Stomach (tissue), 19 donors: ENCODE measurements at places on chromosomes 12 and 14. TPM values are rescaled to one million over a fixed set of nuclear protein-coding genes. Genes with fewer than 3 reads are reported as not detected.

GRCh38 chr12:32069071-32069470, 37.6 kb upstream of the BICD1 start:
- H3K4me1 ChIP-seq = no peaks in the 10 kb centered on the region
- no peaks in the 10 kb centered on the region for H3K27me3 ChIP-seq
- no peak overlapping the region for H3K27ac ChIP-seq
- no peaks in the 10 kb centered on the region for H3K36me3 ChIP-seq

GRCh38 chr12:46084666-46085631, 94.6 kb upstream of the SCAF11 start:
- no peak for DNase-seq
- no peak overlapping the region for H3K27ac ChIP-seq
- no peaks in the 10 kb centered on the region for H3K4me1 ChIP-seq
- no peaks in the 10 kb centered on the region for H3K27me3 ChIP-seq
- H3K36me3 ChIP-seq = no peaks in the 10 kb centered on the region
- H3K4me3 ChIP-seq = no peak overlapping the region

DNA sequence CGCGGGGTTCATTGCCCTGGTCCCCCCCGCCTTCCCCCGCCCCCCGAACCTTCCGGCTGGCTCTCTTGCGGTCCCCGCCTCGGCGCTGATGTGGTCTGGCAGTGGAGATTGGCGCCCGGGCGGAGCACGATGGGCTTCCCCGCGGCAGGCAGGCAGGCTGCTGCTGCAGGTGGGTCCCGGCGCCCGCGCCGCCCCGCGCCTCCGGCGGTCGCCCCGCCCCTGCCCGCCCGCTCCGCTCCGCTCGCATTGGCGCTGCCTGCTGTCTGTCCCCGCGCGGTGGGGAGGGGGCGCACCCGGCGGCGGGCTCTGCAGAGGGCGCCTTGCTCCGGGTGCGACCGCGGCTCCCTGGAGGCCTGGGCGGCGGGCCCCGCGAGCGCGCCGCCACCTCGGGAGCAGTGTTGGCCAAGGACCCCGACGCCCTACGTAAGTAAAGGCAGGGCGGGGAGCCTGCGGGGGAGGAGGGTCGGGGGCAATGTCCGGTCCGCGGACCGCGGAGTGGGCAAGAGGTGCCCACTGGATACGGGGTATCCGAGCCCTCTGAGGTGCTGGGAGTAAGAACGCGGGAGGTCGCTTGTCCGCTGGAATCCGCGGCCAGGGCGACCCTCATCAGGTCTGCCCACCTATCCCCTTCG, at the start of gene AKAP5:
AKAP5 (plus strand) TSS at position 309 of the 632 bp plus-strand sequence. CDS start 2,896 bp downstream, outside the sequence.
- H3K27me3 ChIP-seq = no peaks in the 10 kb centered on the region
- H3K27ac ChIP-seq = peak within 1 kb of the TSS; percentile 55
- H3K4me3 ChIP-seq = peak within 1 kb of the TSS; percentile 67
- H3K4me1 ChIP-seq = peaks cover 20% of the 10 kb centered on the region

GRCh38 chr12:100827901-100828520, 33.4 kb downstream of the ANO4 start:
- no peak overlapping the region for H3K27ac ChIP-seq
- peak; percentile 20 for DNase-seq
- H3K36me3 ChIP-seq = no peaks in the 10 kb centered on the region

DNA sequence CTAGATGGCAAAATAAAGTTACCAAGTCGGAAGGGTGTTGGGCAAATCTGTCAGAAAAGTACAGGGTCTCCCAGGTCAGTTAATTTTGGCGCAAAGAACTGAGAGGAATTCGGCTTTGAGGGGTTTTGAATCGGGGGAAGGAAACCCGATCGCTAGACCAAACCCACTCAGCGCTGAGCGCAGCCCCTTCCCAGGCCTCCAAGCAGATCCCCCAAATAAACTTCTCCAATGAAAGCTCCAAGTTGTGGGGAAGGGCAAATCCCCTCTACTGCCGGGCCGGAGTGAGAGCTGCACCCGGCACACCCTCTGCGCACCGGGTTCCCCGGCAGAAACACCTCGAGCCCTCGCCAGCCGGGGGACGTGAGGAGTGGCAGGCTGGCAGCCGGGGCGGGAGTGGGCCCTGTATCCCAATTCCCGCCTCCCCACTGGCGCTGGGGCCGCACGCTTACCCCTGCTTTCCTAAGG, 441 bp downstream of the E2F7 start:
- H3K36me3 ChIP-seq = no peaks in the 10 kb centered on the region
- H3K27me3 ChIP-seq = peaks cover 14% of the 10 kb centered on the region
- peak overlapping the region; percentile 60 for H3K27ac ChIP-seq
- peak overlapping the region; percentile 75 for H3K4me3 ChIP-seq

DNA sequence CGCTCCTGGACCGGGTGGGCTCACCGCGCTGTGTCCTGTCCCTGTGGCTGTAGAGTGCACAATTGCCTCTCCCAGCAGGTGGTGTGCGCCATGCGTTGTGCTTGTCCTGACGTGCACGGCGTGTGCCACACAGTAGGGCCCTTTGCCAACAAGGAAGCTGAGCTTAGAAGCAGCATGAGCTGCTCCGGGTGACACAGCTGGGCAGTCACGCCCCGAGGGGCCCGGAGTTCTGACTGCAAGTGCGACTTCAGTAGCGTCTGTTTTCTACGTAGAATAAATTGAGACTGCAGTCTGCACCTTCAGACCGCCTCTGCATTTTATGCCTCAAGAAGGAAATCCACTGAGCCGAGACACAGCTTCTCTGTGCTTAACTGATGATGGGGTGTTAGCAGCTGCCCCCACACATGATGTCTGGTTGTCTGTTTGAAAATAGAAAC, 81.6 kb downstream of the ADGRD1 start:
- DNase-seq = no peak
- H3K4me3 ChIP-seq = no peak overlapping the region
- H3K27me3 ChIP-seq = peaks cover 5% of the 10 kb centered on the region

DNA sequence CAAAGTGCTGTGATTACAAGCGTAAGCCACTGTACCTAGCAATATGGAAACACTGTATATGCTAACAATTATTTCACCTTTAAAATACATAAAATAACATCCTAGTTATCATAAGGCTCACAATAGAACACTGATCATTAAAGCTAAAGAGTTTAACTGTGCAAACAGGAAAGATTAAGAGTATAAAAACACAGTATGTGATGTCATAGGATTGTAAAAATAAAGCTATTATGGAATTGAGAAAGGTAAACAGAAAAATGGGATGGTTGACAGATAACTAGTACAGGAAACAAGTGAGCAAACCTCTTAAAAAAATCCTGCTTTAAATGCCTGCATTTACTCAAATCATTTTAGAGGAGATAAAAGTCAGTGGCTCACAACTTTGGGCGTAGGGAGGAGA, 10.8 kb upstream of the IPO8 start:
- no peaks in the 10 kb centered on the region for H3K36me3 ChIP-seq
- H3K27me3 ChIP-seq = no peaks in the 10 kb centered on the region
- no peak overlapping the region for H3K4me3 ChIP-seq
- no peaks in the 10 kb centered on the region for H3K4me1 ChIP-seq

VRK1 gene
- total RNA-seq = 45.7 TPM

INHBC gene
- total RNA-seq = not detected

GRCh38 chr14:104396682-104397470, 182.7 kb upstream of the C14orf180 start:
- H3K4me1 ChIP-seq = peaks cover 12% of the 10 kb centered on the region
- no peak overlapping the region for H3K27ac ChIP-seq
- no peak overlapping the region for H3K4me3 ChIP-seq
- H3K36me3 ChIP-seq = no peaks in the 10 kb centered on the region
- no peaks in the 10 kb centered on the region for H3K27me3 ChIP-seq

GRCh38 chr12:101570047-101570446, 24.7 kb upstream of the MYBPC1 start:
- peaks cover 8% of the 10 kb centered on the region for H3K4me1 ChIP-seq
- DNase-seq = no peak
- no peaks in the 10 kb centered on the region for H3K36me3 ChIP-seq
- H3K4me3 ChIP-seq = no peak overlapping the region
- no peak overlapping the region for H3K27ac ChIP-seq

DNA sequence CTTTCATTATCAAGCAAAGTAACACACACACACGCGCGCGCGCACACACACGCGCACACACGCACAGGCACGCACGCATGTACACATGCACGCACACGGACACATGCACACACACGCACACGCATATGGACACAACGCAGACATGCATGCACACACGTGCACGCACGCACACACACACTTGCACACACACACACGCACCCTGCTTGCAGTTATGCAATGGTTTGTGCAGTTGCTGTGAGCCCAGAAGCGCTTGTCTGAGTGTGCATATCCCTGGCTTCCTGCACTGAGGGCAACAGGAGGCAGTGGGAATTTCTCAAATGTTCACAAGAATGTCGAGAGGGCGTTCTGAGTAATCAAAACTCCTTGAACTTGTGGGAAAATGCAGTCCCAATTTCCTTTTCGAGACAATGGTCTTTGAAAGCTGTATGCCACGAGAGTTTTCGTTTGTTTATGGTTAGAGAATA, 41.6 kb downstream of the NFKBIA start:
- DNase-seq = no peak
- no peak overlapping the region for H3K27ac ChIP-seq
- H3K36me3 ChIP-seq = no peaks in the 10 kb centered on the region
- peaks cover 34% of the 10 kb centered on the region for H3K4me1 ChIP-seq
- no peaks in the 10 kb centered on the region for H3K27me3 ChIP-seq

DNA sequence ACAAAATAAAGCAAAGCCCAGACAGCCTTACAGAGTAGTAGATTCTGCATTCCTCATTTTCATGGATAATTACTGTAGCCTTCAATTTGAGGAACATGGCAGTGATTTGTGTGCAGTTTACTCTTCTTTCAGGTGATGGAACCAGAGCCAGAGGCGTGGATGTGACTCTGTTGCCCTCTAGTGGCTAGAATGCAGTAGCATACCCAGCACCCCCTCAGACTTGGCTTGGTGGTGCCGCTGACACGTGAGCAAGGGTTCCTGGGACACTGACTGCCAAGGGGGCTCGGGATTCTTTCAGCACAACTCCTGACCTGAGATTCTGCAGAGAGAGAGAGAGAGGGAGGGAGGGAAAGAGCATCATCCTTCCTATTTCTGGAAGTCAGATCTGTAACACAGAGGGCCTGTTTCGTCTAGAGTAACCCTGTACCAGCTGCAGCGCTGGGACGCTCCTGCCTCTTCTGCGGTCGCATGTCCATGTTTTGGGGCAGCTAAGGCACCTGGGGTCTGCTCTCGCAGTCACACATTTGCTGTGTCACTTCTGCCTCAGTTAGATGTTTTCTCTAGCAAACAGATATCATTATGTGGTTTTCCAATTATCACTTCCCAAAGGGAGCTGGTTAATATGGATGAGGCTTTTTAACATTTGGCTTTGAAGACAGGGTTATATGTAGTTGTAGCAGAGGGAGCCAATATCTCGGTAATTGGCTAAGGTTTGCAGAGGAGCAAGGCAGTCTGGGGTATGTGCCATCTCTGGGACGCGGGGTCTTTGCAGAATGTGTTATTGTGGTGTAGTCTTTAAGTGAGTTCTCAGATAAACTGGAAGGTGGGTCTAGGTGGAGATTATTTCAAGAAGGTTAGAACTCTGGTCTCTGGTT, 428.1 kb downstream of the NRXN3 start:
- peak; percentile 44 for DNase-seq
- peaks cover 9% of the 10 kb centered on the region for H3K27me3 ChIP-seq
- no peak overlapping the region for H3K27ac ChIP-seq
- no peaks in the 10 kb centered on the region for H3K4me1 ChIP-seq
- H3K36me3 ChIP-seq = no peaks in the 10 kb centered on the region
- no peak overlapping the region for H3K4me3 ChIP-seq

RD3L gene
- total RNA-seq = not detected

SLC5A8 gene
- total RNA-seq = not detected

- no peak for DNase-seq
- H3K4me3 ChIP-seq = no peak overlapping the region
- no peak overlapping the region for H3K27ac ChIP-seq
- no peaks in the 10 kb centered on the region for H3K27me3 ChIP-seq
Observed at GRCh38 chr12:76311796-76312195, 36.4 kb downstream of the BBS10 start.

ASCL4 gene
- not detected for total RNA-seq

GPATCH2L gene
- 96.5 TPM for total RNA-seq

DNA sequence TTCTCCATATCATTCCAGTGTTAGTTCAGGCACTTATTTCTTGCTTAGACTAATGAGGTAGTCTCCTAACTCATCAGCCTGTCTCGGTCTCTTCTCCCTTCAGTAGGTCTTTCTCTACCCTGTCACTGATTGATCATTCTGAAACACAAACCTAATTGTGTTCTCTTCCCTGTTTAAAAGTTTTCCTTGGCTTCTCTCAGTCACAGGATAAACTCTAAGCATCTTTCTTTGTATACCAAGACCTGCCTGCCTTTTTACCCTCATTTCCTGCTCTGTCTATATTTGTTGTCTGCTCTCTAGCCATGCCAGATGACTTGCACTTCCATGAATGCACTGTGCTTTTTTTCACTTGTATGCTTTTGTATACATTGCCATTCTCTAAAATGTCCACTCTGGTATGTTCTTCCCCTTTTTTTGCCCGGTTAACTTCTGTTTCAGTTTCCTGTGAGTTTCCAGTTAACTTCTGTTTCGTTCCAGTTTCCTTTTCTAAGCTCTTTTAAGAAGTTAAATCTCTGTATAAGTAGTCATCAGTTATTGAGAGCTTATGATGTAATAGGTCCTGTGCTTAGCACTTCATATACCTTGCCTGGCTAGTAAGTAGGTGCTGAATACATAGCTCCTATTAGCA, 12.8 kb downstream of the DIP2B start:
- H3K4me3 ChIP-seq = no peak overlapping the region
- H3K27me3 ChIP-seq = no peaks in the 10 kb centered on the region
- H3K36me3 ChIP-seq = no peaks in the 10 kb centered on the region
- peak overlapping the region; percentile 77 for H3K27ac ChIP-seq
- H3K4me1 ChIP-seq = peaks cover 92% of the 10 kb centered on the region
- DNase-seq = no peak

PMEL gene
- total RNA-seq = 1.3 TPM
